ENCODE measurements at places on chromosomes 3 and 15.
A peak's percentile ranks its signal among the peaks of the same experiment; 100 is the strongest.

DNA sequence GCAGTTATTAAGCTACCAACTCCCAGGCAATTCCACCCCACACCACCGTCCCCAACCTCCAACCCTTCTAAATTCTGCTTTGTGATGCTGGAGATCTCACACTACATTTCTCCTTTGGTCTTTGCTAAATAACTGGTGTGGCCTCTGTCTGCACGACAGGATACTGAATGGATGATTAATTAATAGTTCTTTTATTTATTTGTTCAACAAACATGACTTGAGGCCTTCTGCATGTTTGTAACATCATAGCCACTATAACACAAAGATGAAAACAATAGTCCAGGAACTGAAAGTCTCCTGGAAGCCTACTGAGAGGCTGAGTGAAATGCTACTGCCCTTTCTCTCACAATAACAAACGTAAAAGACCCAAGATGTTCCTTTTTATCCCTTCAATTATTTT is 609.5 kb upstream of the UBE2E2 start:
- no peak for DNase-seq

- no peak for DNase-seq
These were observed 36.7 kb upstream of the ATP10A start for GRCh38 chr15:25899870-25900269.

- no peak for DNase-seq
These were observed 58.2 kb downstream of the HEG1 start for GRCh38 chr3:124997303-124998246.

- DNase-seq: no peak
These were observed 26.8 kb downstream of the RHCG start for GRCh38 chr15:89469426-89470096.

DNA sequence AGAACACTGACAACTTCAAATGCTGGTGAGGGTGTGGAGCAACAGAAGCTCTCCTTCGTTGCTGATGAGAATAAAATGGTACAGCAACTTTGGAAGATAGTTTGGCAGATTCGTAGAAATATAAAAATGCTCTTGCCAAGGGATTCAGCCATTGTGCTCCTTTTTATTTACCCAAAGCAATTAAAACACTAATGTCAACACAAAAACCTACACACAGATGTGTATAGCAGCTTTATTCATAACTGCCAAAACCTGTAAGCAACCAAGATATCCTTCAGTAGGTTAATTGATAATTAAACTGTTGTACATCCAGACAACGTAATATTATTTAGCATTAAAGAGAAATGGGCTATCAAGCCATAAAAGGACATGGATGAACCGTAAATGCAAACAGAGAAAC is 37.8 kb upstream of the LSAMP start:
- peak; percentile 19 for DNase-seq

DNA sequence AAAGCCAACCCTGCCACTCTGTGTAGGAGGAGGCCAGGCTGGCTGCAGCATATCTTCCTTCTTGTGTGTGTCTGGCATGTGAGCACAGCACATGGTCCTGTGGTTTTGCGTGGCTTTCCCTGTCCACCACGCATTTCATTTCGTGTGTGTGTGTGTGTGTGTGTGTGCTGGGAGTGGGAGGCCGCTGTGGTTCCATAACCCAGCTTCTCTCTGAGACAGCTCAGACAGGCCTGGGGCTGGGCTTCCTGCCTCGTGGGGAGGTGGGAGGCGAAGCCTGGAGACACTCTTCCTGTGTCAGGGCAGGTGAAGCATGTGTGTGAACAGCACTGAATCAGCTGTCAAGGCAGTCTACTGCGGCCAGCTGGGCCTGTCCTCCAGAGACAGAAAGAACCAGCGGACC is 16.0 kb upstream of the MRPS22 start:
- no peak for DNase-seq

- no peak for DNase-seq
These were observed 226.8 kb downstream of the DTWD1 start for GRCh38 chr15:49847423-49848281.

DNA sequence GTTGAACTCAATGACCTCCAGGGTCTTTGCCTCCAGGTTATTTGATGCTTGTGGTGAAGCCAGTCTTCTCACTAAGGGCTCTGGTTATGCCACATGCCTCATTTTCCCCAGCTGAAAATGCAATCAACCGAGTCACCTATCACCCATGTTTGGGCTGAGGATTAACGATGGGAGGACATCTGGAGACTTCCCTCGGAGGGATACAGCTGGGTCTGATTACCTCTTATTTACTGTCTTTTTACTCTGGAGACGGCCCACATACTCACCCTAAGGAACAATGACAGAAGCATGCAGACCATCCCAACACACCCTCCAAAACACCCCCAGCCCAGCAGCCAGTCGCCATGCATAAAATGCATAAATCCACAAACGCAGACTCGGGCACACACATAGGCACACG is 187.4 kb downstream of the OPA1 start:
- no peak for DNase-seq

DNA sequence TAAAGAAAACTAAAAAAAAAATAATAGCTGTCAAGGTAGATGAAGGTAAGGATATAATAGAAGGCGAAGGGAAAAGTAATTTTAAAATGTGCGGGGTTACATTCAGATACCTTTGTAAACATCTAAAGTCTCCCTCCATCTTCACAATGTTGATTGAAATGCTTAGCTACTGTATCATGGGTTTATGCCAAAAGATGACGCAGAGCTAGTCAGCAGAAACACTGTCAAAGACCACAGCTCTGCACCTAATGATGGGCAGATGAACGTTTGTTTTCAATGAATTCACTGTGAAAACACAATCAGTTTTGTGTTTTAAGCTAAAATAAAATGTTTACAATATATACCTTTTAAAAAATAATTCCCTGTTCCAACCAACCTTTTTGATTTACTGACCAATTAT is 61.2 kb downstream of the RFTN1 start:
- no peak for DNase-seq

GRCh38 chr3:101091489-101091888 is 98.3 kb upstream of the ABI3BP start:
- DNase-seq: no peak

- no peak for DNase-seq
These were observed 126.5 kb downstream of the SUCNR1 start for GRCh38 chr3:151999936-152000335.

Data from NCI-H1930 (cell line).